Activated CD4-positive, CD25-positive, alpha-beta regulatory T cell treated with anti-CD3 and anti-CD28 coated beads, Interleukin-2, amount 50 U/mL, for 72 hours (primary cell): ENCODE measurements at places on chromosomes 2 and 18.

GRCh38 chr18:22485808-22486244 is 68.1 kb upstream of the CTAGE1 start:
- DNase-seq = no peak

GRCh38 chr2:94997981-94998930 is 27.3 kb upstream of the MAL start:
- DNase-seq = peak; percentile 24

- no peak for DNase-seq
These were observed 12.6 kb downstream of the NOP58 start for GRCh38 chr2:202278036-202278760.

DNA sequence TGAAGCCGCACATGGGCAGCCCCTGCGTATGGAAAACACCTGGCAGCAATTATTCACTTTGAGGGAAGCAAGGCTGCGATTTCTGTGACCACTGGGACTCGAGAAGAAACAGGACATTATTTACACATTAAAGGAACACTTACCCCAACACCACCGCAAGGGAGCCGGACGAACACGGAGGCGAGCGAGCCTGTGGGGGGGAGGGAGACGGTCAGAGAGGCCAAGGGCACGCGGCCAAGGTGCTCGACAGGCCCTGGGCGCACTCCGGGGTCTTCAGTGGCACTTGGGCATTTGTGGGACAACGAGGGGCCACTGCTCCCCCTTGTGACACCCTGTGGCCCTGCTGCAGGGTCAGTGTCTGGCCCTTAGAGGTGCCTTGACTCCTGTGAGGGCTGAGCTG is 247.0 kb downstream of the TWIST2 start:
- DNase-seq = no peak

DNA sequence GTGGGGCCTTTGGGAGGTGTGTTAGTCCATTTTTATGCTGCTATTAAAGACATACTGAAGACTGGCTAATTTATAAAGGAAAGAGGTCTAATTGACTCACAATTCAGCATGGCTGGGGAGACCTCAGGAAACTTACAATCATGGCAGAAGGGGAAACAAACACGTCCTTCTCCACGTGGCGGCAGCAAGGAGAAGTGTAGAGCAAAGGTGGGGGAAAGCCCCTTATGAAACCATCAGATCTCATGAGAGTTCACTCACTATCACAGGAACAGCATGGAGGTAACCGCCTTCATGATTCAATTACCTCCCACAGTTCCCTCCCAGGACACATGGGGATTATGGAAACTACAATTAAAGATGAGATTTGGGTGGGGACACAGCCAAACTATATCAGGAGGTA is 187.1 kb upstream of the OSR1 start:
- DNase-seq = no peak

GRCh38 chr18:10386956-10387355 is 67.5 kb upstream of the APCDD1 start:
- DNase-seq = no peak

GRCh38 chr2:235773188-235773928 is 279.5 kb downstream of the AGAP1 start:
- DNase-seq = no peak

DNA sequence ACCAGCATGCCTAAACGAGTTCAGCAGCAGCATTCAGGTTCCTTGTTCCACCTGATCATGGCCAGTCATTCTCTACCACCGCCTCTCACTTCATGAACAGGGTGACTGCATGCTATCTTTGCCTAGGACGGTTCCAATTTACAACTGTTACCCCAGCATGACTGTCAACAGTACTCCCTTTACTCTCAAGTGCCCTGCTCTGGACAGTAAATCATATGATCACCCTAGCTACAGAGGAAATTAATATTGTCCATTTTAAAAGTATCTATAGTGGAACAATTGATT is 25.7 kb downstream of the MGAT4A start:
- no peak for DNase-seq

- no peak for DNase-seq
These were observed 11.0 kb downstream of the KIF5C start for GRCh38 chr2:148885988-148886387.

DNA sequence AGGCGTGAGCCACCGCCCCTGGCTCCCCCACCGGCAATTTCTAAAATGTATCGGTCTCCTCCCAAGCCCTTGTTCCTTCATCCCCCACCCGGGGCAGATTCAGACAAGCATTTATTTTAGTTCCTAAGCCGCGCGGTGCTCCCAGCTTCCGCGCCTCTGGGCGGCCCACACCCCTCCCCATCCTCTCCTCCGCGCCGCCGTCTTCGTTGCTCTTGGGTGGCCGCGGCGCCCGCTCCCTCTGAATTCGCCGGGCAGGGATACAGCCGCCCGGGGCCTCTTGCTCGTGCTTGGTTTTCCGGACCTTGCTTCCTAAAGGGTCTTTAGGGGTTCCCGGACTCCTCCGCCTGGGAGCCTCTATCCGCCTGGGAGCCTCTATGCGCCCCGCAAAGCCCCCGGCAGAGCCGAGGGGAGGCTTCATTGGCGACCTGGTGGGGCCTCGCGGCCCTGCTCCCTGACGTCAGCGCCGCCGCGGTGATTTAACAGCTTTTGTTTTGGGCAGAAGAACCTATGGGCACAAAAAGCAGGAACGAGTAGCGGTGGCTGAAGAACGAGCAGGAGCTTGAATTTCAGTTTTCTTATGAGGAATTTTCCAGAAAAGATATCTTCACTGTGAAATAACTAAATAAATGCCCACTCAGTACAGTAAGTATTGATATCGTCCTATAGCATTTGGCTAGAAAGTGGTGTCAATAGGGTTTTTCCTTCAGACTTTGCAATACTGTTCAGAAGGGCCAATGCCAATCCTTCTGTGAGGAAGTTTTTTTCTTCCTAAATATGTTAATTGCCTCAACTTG is 37.3 kb downstream of the PRKRA start:
- DNase-seq = peak; percentile 73

- no peak for DNase-seq
These were observed 571.2 kb upstream of the TNP1 start for GRCh38 chr2:217430916-217431576.

DNA sequence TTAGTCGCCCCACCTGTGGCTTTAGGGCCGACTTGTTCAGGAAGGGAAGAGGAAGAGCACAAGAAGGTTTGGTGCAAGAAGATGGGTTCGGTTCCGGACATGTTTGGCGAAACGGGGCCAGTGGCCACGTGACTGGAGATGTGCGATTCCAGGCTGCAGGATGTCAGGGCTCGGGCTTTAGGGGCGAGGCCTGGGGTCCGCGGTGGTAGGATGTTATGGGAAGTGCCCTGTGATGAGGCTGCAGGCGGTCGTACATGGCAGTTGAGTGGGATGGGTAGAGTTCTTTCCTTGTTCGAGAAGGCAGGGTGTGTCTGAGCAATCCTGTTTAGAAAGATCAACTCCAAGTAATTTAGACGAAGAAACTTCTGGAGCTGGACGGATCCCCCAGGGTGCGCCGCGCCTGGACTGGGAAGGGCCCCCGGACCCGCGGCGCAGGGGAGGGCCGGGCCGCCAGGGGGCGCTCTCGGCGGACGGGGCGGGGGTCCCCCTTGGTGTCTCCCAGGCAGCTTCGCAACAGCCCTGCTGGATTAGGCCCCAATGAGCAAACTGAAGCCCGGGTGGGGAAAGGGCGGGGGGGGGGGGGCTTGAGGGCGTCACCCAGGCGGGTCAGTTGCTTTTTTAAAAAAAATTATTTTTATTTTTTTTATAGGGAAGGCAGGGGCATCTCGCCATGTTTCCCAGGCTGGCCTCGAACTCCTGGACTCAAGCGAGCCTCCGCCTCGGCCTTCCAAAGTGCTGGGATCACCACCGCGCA is 17.2 kb upstream of the SDC1 start:
- peak; percentile 61 for DNase-seq

- DNase-seq = no peak
These were observed 325.3 kb upstream of the SMIM21 start for GRCh38 chr18:75752740-75753263.

GRCh38 chr2:173079141-173079540 is 3.5 kb downstream of the MAP3K20 start:
- no peak for DNase-seq

DNA sequence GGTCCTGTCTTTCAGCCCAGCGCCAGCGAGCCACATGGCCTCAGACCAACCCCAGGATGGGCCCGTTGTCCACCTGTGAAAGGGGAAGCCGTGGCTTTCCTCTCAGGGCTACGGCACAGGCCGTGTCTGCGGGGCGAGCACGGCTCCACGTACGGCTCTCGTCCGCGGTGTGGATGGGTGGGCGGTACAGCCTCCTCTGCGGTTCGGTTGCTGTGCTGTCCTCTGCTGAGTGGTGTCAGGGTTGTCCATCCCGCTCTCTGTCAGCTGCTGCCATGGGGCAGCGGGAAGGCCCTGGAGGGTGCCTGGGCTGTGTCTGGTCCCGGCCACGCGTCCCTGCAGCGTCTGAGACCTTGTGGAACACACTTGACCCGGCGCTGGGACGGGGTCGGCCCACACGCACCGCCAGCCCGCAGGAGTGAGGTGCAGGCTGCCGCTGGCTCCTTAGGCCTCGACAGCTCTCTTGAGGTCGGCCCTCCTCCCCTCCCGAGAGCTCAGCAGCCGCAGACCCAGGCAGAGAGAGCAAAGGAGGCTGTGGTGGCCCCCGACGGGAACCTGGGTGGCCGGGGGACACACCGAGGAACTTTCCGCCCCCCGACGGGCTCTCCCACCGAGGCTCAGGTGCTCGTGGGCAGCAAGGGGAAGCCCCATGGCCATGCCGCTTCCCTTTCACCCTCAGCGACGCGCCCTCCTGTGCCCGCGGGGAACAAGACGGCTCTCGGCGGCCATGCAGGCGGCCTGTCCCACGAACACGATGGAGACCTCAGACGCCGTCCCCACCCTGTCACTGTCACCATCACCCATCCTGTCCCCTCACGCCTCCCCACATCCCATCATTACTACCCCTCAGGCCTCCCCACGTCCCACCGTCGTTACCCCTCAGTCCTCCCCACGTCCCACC is 128.7 kb downstream of the NFATC1 start:
- peak; percentile 66 for DNase-seq

- no peak for DNase-seq
These were observed 439.3 kb upstream of the MAP2 start for GRCh38 chr2:208984376-208985090.

DNA sequence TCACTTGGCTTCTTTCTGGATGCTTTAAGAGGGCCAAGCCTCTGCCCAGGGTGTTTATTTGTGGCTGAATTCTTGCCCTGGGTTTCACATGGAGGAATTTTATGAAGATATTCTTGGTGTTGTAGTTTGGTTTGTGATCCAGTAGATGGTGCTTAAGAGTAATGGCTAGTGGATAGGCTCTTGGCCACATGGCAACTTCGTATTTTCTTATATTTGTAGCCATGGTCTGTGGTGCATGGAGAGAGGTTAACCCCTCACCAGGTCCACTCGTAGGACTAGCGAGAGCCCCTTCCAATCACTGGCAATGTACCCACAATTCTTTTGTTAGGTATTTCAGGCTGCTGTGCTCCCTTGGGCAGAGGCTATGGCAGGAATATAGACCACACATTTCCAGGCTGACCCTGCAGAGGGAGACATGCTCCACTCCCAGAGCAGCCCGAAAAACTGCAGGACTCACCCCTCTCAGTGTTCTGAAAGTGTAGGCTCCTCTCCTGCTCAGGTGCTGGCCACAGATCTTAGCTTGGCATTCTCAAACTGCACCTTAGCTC is 582.1 kb upstream of the SETBP1 start:
- no peak for DNase-seq

GRCh38 chr18:56873441-56874140 is 222.4 kb downstream of the WDR7 start:
- no peak for DNase-seq

- DNase-seq = no peak
These were observed 290.2 kb downstream of the SOX11 start for GRCh38 chr2:5982193-5982902.

GRCh38 chr2:240712121-240712520 is 20.5 kb downstream of the AQP12A start:
- DNase-seq = no peak

DNA sequence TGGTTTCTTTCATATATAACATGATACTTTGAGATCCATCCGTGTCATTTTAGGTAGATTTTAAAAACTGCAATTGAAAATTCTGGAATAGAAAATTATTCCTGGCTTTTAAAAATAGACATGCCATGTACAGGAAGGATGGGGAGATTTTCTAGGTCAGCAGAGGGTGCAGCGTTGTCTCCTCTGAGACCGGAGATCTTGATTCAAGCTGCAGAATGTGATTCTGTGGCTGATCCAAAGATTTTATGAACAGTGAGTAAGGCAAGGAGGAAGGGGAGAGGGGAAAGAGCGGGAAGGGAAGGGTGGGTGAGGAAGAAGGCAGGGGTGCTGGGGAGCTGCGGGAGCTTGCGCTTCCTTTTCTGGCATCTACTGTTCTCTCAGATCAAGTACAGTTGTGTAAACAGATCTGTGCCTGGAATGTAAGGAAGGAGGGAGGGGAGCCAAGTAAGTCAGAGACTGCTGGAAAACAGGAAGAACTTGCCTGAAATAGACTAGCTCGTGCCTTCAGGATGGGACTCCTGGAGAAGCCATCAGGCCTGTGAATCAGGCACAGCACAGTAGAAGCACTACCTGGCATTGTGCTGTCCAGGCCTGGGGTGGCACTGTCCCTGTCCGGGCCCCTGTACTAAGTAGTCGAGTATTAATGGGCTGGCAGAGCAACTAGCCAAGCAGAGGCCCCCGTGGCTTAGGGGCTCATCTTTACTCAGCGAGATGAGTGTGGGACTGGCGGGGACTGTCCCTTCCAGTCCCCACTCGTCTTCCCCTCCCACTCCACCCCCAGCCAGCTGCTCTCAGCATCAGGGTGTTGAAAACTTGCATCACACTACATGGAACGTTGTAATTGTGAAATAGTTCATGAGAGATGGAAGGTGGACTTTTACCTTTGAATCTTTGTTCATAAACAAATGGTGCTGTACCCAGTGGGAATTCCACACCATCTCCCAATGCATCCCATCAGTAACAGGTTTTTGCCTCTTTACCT is 163.5 kb downstream of the UXS1 start:
- DNase-seq = no peak

- DNase-seq = peak; percentile 28
These were observed 25.3 kb upstream of the TNS1 start for GRCh38 chr2:218028189-218028495.

DNA sequence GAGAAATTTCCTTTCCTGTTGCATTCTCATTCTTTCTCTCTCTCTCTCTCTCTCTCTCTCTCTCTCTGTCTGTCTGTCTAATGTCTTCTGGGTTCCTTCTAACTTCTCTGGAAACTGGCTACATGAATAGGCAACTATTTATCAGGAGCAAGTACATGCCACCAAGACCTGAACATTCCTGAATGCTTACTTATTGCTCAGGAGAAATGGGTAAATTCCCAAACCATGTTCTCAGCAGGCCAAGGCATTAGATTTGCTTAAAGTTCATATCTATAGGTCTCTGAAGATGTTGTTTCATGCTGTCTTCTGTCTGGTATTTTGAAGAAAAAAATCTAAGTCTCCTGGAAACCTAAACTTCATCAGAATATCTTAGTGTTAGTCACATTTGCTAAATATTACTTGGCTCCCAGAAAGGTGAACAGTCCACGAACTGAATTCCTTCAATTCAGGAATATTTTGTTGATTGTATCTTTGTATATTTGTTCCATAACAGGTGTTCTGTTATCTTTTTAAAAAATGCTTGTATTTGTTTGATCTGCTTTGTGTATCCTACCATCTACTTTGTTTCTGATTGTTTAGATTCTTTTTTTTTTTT is 77.2 kb upstream of the FIGN start:
- no peak for DNase-seq
